ENCODE measurements at places on chromosomes 2 and 18.

DNA sequence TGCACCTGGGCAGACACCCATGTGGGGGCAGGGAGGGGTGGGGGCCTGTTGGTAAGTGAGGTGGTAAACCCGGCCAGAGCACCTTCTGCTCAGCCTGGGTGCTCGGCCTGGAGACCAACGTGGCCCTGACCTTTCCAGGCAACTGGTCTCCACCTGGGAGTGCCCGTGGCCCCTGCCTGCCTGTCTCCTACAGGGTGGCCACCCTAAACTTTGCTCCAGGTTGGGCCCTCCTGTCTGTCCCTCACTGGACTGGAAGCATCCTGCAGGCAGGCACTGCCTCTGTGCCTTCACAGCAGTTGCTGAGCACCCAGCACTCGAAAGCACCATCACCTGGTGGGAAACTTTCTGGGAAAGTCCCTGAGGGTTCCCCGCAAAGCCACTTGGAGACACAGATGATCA, 171.3 kb downstream of the TWIST2 start:
- no peak for DNase-seq

DNA sequence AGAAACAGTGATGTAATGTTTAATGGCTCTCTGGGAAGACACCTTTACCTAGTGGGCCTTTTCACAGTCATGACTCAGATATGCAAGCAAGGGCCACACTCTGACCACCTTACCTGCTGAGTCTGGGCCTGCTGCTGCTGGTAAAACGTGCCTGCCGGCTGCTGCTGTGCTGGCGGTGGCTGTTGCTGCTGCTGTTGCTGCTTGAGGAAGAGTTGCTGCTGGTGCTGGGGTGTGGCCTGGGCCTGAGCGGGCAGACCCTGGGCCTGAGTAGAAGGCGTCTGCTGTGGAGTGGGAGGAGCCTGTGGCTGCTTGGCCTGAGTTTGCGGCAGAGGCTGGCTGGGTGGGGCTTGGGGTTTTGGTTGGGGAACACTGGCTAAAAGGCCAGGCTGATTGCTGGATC, 81.6 kb upstream of the NFU1 start:
- DNase-seq = no peak

DNA sequence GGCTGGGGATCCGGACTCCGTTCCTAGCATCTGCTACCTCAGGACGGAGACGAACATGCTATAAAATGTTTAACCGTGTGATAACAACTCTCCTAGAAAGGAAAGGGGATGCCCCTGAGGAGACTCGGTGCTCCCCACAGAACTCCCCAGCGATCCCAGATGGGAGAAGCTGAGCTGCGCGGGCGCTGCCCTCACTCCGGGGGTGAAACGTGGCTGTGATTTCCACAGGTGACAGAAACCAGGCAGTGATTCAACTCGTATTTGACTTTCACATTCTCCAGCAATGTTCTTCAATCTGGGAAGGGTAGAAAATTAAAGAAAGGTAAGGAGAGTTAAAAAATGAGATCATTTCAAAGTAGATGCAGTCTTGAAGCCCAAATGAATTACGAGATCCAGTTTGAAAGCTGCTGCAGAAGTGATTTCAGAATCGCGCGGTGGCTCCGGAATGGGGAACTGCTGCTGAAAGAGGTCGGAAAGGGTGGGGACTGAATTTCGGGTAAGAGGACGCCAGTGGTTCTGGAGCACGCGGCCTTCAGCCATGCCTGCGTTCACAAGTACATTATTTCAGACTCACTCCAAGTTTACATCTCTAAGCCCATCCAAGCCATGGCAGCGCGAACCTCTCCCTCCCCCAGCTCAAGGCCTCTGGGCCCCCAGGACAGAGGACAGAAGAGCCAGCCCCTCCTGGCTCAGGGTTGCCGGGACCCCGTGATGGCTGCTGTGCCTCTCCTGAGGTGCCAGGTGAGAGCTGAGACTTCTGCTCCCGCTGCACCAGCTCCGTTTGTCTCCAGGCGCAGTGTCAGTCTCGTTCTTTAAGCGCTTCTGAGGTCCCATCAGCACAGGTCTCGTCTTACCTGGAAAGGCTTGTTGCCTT, 39.5 kb downstream of the ADNP2 start:
- DNase-seq = no peak

DNA sequence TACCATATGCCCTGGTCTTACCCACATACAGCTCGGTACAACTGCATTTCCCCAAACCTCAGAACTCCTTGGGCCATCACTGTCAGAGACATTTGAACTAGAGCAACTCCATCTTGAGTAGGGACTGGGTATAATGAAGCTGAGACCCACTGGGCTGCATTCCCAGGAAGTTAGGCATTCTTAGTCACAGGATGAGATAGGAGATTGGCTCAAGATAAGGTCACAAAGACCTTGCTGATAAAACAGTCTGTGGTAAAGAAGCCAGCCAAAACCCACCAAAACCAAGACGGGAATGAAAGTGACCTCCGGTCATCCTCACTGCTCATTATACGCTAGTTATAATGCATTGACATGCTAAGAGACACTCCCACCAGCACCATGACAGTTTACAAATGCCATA, 131.3 kb downstream of the PIK3C3 start:
- DNase-seq = no peak

- no peak for DNase-seq
Observed at GRCh38 chr2:29382486-29382885, 267.3 kb downstream of the CLIP4 start.

GRCh38 chr2:203873921-203874631, 6.5 kb downstream of the CTLA4 start:
- DNase-seq = no peak

Measured in activated naive CD4-positive, alpha-beta T cell treated with Interleukin-2 at 50 U/mL for 16 hours (primary cell).